ENCODE measurements at places on chromosomes 4 and X.

DNA sequence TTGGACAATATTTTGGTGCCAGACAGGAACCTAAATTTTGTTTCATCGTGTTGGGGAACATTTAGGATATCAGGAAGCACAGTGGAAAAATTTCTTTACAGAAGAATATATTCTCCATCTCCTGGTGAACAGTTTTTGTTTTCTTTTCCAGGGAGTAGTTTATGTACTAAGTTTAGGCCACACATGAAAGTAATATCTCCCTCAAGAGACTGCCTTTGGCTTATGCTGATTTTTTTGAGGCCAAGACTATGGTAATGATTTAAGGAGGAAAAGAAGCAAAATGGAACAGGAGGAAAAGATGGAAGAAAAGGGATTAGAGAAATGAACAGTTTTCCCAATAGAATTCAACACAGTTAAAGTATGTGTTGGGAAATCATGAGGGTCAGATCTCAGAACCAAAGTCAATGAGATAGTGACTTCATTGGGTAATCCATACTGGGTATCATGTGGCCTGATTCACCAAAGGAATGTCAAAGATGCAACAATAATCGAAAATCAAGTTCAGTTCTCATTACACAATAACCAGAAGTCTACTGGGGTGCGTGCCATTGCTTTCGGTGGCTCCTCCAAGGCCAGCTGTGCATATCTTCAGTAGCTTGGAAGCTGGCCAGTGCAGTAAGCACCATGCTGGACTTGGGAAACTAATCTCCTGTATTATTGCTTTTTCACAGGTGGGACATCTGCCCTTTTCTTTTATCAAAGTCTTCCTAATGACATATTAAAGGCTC is 234.8 kb downstream of the COL25A1 start:
- DNase-seq = no peak

DNA sequence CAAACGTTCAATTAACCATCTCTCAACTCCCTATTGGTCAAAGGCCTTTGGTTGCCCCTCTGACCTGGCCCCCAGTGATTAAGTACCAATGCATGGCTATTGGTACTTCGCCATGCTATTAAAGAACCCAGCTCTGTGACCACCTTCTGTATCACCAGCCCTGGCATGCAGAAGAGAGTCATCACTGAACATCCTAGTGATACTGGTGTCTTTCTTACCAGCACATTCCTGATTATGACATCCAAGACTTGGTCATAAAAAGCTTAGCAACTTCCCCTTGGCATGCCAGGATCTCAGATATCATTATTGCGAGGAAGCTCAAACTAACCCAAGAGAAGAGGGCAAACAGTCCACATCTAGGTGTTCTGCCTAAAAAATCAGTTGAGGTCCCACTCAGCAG is 122.3 kb upstream of the OTUD4 start:
- no peak for DNase-seq

- no peak for DNase-seq
These were observed 518.1 kb downstream of the GRXCR1 start for GRCh38 chr4:43410636-43411035.

GRCh38 chr4:72767618-72768302 is 198.7 kb upstream of the ADAMTS3 start:
- DNase-seq = no peak

DNA sequence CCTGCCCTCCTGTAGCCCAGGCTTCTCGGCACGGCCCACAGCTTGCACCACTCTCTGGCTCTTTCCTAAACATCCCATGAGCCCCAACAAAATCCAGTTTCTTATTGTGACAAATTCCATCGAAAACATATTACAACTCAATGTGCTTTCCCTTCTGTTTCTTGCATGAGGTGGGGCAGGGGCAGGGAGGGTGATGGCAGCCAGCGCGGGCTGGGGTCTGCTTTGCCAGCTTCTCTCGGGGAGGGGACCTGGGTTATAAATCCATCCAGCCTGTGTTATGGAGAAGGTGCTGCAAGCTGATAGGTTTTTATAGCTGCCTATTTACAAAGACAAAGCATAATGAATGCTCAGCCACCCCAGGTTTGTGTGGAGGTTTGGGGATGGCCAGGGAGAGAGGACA is 21.1 kb downstream of the PPP2R2C start:
- DNase-seq = no peak

DNA sequence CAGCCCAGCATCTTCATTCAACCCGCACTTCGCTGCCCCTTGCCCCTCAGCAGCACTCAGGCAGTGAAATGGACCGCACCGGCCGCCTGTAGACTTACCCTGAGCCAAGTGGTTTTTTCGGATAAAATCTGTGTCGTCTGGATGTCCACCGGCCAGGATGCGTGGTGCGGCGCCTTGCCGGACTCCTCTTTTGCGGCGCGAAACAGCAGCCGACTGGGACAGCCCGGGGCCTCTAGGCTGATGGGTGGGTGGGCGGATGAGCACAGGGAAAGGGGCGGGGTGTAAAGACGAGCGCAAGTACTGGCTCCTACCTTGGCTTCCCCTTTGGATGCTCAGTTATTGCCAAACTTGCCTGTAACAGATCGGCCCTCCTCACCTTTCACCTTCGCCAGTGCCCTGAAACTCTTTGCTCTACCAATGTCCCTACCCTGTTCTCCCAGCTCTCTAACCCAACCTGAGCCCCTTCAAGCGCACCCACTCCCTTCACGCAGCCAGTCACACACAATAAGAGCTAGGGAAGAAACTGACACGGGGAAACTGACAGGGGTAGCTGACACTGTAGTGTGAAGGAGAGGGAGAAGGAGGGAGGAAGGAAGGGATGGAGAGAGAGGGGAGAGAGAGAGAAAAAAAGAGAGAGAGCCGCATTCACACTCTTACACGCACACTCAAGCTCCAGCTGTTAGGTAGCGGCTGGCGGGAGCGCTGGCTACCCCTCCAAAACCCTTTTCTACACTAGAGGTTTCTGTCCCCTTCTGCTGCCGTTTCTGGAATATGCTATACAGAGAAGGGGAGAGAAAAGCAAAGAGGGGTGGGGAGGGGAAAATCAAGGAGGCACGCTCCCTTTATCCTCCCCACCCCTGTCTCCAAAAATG is 559 bp downstream of the TRPC5 start:
- DNase-seq = no peak

- no peak for DNase-seq
These were observed 55.7 kb downstream of the MSX1 start for GRCh38 chr4:4914965-4915845.

DNA sequence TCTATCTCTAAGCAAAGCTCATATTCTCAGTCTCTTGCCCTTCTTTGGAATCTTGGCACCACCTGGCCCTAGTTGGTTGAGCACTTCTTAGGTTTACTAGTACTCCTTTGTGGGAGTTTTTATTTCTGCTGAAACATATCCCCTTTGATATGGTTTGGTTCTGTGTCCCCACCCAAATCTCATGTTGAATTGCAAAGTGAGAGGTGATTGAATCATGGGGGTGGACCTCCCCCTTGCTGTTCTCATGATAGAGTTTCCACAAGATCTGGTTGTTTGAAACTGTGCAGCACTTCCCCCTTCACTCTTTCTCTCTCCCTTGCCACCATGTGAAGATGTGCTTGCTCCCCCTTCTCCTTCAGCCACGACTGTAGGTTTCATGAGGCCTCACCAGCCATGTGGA is 22.2 kb upstream of the SYNPO2 start:
- DNase-seq = no peak

DNA sequence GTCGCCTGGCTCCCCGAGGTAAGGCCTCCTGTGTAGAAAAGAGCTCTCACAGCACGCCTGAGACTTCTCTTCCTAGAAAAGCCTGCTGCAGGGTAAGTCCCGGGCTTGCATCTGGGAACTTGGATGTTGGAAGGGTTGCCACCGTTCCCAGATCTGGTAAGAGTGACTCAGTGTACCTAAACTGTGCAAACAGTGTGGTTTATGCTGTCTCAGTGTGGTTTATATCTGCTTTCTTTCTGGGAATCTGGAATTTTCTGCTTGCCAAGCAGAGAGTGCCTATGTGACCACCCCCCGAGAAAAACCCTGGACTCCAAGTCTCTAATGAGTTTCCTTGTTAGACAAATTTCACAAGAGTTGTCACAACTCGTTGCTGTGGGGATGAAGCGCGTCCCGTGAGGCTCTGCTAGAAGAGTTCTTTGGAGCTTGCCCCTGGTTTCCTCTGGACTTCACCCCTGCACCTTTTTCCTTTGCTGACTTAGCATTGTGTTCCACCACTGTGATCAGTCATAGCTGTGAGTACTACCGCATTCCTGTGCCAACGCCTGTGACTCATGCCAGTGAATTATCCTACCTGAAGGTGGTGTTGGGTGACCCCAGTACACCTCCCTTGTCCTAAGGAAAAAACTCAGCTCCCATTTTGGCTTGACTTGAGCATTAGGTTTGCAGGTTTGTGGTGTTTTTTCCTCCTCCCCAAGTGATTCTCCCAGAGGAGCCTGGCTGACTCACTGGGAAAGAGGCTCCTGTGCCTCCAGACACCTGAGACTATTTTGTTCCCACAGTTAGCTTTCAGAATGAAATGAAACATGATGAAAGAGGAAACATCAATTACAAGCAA is 14.5 kb downstream of the SLC2A9 start:
- no peak for DNase-seq

DNA sequence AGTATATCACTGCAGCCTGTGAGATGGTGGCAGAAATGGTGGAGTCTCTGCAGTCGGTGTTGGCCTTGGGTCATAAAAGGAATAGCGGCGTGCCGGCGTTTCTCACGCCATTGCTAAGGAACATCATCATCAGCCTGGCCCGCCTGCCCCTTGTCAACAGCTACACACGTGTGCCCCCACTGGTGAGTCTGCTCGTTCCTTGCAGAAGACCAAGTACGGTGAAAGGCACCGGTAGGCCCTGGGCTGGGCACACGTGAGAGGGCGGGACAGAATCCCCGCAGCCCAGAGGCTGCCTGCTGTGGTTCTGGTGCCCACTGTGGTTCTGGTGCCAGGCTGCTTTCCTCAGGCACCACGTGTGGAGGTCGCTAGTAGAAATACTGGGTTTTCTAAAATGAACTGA is 31.2 kb upstream of the MSANTD1 start:
- no peak for DNase-seq

DNA sequence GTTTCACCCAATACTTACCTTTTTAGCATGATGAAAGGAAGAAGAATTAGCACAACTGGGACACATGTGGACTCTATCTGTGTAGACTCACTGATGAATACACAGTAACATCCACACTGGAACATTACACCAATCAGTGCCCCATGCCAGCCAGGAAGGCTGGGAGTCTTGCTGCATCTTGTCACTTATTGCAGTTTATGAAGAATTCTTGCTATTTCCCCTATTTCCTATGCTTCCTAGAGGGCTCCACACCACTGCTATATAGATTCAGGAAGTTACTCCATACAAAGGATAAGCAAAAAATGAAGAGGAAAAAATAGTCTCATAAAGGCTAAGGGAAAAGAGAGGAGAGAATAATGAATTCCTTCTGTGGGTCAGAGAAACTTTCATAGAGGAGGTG is 201.0 kb downstream of the CAMK2D start:
- DNase-seq = no peak

- no peak for DNase-seq
These were observed 9.0 kb upstream of the HPF1 start for GRCh38 chr4:169766741-169767140.

- DNase-seq = no peak
These were observed 671.6 kb upstream of the BOD1L1 start for GRCh38 chr4:14299166-14299565.

GRCh38 chr4:30929649-30930048 is 209.5 kb downstream of the PCDH7 start:
- DNase-seq = no peak

GRCh38 chrX:47807548-47807947 is 29.2 kb upstream of the ZNF81 start:
- no peak for DNase-seq

- DNase-seq = no peak
These were observed 63.1 kb downstream of the ANOS1 start for GRCh38 chrX:8668813-8669212.

DNA sequence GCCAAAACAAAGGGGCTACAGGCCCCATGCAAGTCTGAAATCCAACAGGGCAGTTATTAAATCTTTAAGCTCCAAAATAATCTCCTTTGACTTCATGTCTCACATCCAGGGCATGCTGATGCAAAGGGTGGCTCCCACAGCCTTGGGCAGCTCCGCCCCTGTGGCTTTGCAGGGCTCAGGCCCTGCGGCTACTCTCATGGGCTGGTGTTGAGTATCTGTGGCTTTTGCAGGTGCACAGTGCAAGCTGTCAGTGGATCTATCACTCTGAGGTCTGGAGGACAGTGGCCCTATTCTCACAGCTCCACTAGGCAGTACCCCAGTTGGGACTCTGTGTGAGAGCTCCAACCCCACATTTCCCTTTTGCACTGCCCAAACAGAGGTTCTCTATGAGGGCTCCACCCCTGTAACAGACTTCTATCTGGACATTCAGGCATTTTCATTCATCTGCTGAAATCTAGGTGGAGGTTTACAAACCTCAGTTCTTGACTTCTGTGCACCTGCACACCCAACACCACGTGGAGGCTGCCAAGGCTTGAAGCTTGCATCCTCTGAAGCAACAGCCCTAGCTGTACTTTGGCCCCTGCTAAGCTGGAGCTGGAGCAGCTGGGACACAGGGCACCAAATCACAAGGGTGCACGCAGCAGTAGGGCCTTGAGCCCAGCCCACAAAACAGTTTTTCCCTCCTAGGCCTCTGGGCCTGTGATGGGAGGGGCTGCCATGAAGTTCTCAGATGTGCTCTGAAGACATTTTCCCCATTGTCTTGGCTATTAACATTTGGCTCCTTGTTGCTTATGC is 154.8 kb upstream of the PDE5A start:
- no peak for DNase-seq

Measured in GM20000 (cell line).